ENCODE measurements at places on chromosomes 11 and 22.

GRCh38 chr22:28955817-28956216 is 72.4 kb downstream of the ZNRF3 start:
- DNase-seq = no peak

GRCh38 chr11:64845129-64845775 is 799 bp upstream of the CDC42BPG start:
- DNase-seq = no peak

DNA sequence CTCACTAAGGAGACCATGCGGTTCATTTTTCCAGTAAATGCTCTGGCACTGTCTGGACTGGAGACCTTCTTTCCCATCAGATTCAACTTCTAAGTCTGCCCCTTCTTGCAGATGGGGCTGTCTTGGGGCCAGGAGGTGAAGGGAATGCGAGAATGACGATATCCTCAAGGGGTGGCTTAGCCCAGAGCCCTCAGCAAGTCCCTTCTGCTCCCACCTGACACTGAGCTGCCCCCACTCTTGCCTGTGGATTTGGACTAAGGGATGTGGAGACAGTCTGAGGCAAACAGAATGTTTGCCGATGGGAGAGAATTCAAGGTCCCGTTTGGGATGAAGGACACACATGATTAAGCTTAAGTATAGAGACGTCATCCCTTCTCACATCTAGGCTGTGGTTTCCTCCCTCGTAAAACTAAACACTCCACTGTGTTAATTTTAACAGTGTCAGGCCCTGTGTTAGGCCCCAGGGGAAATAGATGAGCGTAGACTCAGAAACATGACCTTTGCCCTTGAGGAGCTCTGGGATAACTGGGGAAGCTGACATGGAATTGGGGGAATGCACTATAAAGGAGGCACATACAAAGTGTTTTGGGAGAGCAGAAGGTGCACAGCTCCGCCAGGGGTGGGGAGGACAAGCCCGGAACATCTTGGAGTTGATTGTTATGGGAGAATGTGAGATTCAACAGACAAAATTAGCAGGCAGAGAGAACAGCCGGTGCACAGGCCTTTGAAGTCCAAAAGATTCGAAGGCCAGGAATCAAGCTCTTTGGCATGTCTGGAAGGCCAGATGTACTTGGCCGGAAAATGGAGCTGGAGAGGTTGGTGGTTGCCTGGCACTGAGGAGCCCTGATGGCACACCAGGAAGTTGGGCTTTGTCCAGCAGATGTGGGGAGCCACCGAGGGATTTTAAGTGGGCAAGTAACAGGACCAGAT is 71.6 kb downstream of the ST3GAL4 start:
- DNase-seq = no peak

- DNase-seq = no peak
Observed at GRCh38 chr11:130452176-130452575, 3.7 kb downstream of the ADAMTS15 start.

DNA sequence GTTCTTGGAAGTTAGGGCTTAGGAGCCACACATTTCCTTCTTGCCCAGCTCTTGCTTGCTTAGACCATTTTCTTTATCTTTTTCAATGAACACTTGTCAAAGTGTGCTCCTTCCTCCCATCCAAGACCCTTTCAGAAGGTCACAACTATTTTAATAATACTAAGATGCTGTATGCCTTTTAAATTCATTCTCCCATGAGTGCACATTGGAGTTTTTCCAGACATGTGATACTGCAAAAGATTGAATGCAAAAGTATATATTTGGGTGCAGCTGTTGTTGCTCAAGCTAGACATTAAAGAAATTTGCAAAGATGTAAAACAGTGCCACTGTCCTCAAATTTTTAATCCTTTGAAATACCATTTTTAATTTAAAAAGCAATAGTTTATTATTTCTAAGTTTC is 69.3 kb upstream of the TNRC6B start:
- no peak for DNase-seq

- no peak for DNase-seq
Observed at GRCh38 chr11:19627566-19627965, 85.1 kb upstream of the NAV2 start.

- no peak for DNase-seq
Observed at GRCh38 chr11:1760351-1761109, 3.2 kb downstream of the CTSD start.

- DNase-seq = no peak
Observed at GRCh38 chr11:111796696-111797095, 30.5 kb upstream of the PPP2R1B start.

GRCh38 chr22:46159777-46160176 is 9.5 kb downstream of the PPARA start:
- DNase-seq = no peak

DNA sequence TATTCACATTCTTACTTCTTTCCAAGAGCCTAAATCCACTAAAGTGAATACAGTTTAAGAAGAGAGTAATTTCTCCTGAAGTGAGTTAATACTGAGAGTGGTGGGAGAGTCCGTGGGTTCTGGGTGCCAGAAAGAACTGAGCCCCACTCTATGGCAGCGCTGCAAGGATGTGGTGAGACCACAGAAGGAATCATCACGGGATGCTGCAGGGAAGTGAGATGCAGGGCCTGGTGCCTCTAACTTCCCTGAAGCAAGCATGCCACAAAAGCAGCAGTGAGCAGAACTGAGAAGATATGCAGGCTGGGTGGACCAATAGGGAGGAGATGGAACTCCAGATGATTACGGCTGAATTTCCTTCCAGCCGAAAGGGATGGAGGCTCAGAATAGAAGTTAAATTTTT is 5.0 kb upstream of the MMP12 start:
- DNase-seq = no peak

GRCh38 chr11:15234796-15235195 is 120.1 kb downstream of the INSC start:
- DNase-seq = no peak

GRCh38 chr11:10638316-10638925 is 55.1 kb downstream of the IRAG1 start:
- DNase-seq = no peak

- no peak for DNase-seq
Observed at GRCh38 chr11:32698579-32698978, 95.9 kb downstream of the CCDC73 start.

- DNase-seq = peak; percentile 88
Observed at GRCh38 chr11:114162719-114163123, 103.2 kb downstream of the ZBTB16 start.

DNA sequence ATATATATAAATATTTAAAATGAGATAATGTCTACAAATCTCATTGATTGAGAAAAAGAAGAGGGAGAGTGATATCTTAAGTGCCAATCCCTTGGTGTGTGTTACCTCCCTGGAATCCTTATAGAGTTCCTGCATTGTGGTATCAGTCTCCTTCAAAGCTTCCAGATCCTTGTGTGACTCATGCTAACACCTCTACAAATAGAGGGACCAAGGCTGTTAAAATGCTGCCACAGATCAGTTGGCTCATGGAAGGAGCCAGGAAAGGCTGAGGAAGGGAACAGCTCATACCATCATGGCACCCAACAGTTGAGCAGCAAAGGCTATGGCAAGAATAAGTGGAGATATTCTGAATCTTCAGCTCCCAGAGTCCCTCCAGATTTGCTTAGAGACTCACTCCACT is 163.6 kb upstream of the ISX start:
- no peak for DNase-seq

DNA sequence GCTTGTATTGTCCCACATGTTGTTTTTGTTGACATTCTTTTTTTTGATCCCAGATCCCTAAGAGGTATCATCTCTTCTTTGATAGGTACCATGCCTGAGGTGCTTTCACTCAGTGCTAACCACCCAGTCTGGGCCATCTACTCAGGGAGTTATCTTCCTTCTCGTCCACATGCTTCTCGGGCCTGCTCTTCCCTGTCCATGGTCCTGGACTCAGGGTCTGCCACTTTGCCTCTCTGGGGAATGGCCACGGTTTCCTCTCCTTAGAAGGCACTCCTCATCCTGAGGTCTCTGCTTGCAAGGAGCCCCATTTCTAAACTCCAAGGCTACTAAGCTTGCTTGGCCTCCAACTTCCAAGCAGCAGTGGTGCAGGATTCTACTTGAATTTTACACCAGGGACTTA is 227.0 kb upstream of the NCAM1 start:
- no peak for DNase-seq

DNA sequence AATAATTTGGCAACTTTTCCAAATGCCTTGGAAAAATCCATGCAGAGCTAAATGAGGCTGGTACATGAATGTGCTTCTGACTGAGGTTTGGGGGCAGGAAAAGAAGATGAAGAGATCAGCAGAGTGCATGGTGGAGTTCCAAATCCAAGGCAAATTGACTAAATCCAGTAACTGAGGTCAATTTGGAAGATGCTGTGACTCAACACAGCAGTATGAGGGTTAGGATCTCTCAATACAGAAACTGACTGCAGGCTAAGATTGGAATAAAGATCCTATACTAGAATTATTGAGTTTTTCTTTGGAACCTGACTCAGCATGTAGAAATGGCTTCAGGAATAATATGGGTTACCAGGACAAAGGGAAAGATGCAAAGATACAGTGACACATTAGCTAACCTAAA is 99.3 kb upstream of the FAT3 start:
- DNase-seq = no peak

- DNase-seq = no peak
Observed at GRCh38 chr22:41619979-41620588, 759 bp downstream of the DESI1 start.

GRCh38 chr11:34243600-34244464 is 114.0 kb downstream of the ABTB2 start:
- DNase-seq = no peak

DNA sequence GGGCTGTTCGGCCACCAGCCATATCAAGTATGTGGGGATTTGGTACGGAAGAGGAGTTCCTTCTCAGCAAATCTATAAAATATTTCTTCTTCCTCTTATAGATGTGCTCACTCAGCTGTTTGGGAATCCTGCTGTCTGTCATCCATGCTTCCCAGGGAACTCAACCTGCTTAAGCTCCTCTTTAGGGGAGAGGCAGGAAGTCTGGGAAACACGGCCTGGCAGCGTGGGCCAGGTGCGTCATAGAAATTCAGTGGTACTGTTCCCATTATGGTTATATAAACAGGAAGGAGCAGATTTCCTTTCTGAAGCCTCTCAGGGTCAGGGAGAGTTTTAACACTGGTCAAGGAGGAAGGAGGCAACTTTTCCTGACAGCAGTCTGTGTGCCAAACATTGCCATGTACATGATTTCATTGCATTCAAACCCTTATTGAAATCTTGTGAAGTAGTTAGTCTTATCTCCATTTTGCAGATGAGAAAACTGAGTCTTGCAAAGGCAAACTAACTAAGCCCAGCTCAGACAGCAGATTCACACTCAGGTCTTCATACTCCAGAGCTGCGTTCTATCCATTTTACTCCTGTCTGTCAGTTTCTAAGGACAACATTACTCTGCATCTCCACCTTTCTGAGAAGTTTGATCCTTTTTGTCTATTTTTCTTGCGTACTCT is 35.4 kb upstream of the AMOTL1 start:
- DNase-seq = peak; percentile 20

DNA sequence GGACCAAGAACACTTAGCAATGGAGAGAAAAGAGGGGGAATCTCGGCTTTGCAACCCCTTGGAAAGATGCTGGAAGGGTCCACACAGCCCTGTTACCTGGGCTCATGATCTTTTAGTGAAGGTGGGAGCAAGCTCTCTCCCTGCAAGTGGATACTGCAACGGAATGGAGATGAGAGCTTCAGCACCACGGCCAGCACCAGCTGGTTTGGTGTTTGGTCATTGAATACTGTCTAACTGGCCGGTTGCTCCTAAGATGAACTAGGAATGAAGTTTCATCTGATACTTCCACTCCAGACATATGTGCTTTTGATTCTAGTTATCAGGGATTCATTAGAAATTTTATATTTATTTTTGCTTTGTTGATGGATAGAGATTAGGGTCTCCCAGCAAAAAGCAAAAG is 16.3 kb downstream of the HTR3A start:
- DNase-seq = no peak

DNA sequence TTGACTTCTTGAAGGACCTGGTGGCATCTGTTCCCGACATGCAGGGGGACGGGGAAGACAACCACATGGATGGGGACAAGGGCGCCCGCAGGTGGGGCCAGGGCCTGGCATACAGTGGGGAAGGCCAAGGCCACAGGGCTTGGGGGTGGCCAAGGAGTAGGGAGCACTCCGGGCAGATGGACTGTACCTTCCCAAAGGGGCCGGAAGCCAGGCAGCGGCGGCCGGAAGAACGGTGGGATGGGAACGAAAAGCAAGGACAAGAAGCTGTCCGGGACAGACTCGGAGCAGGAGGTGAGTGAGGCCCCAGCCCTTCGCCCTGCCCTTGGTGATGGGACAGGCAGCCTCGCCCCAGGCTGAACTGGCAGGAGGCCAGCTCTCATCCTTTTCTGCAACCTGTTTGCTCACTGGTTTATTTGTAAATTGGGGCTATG is 1.2 kb downstream of the DRAP1 start:
- DNase-seq = no peak

DNA sequence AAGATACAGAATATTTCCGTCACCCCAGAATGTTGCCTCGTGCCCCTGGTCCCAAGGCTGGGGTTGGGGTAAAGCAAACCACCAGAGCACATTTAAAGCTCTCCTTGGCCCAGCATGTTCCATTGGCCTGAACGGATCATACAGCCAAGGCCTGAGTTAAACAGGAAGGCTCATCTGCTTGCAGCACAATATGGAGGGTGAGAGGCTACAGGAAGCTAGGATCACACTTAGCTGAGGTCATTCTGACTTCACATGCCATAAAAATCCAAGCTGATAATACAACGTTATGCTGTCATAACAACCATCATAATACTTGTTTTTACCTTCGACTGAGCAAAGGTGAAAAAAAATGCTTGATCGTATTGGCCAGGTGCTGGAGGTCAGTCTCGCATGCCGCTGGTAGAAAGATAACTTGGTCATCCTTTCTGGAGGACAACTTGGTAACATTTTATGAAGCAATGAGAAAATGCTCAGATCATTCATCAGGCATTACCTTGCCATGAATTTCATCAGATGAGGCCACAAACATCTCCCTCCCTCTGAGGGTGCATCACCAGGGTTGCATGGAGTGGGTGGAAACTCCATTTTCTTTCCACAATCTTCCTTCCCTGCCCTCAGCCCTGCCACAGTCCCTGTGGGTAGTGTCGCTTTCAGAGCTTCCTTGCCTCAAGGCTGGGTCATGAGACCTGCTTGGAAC is 31.9 kb upstream of the RTL6 start:
- DNase-seq = no peak

- no peak for DNase-seq
Observed at GRCh38 chr11:47285969-47286770, 16.2 kb downstream of the MADD start.

- DNase-seq = no peak
Observed at GRCh38 chr22:29306835-29307595, 565 bp downstream of the GAS2L1 start.
